ENCODE measurements at places on chromosomes 16 and 17. TPM values are rescaled to one million over a fixed set of nuclear protein-coding genes. Genes with fewer than 3 reads are reported as not detected.

The STUB1 gene
- total RNA-seq: 257 TPM

The ERCC4 gene
- 6.3 TPM for total RNA-seq

The ADCY9 gene
- 7.9 TPM for total RNA-seq

The TBL3 gene
- total RNA-seq: 53.4 TPM

The SAMD14 gene
- 0.50 TPM for total RNA-seq

The RDM1 gene
- total RNA-seq: 3.2 TPM

The TBX6 gene
- 0.90 TPM for total RNA-seq

The NPIPA3 gene
- 0.82 TPM for total RNA-seq

The KCNH6 gene
- not detected for total RNA-seq

The G6PC1 gene
- total RNA-seq: not detected

The LRRC46 gene
- total RNA-seq: 0.51 TPM

The FN3K gene
- not detected for total RNA-seq

The NTN1 gene
- total RNA-seq: not detected

The NACA2 gene
- total RNA-seq: not detected

The CACNG1 gene
- total RNA-seq: 0.06 TPM

The AXIN1 gene
- 24.5 TPM for total RNA-seq

The TEX19 gene
- 1.4 TPM for total RNA-seq

The ZSCAN32 gene
- 15.3 TPM for total RNA-seq

The HEATR9 gene
- not detected for total RNA-seq

The AATK gene
- 0.03 TPM for total RNA-seq

The NPIPB8 gene
- total RNA-seq: not detected

The KRT9 gene
- not detected for total RNA-seq

The ANKRD13B gene
- total RNA-seq: 17.9 TPM

The DNAI2 gene
- total RNA-seq: not detected

The EFCAB5 gene
- 0.33 TPM for total RNA-seq

The ABCA3 gene
- 0.14 TPM for total RNA-seq

The FBF1 gene
- total RNA-seq: 9.5 TPM

The PDPR gene
- total RNA-seq: 16.8 TPM

The NUPR1 gene
- 8.2 TPM for total RNA-seq

The ATP2A1 gene
- not detected for total RNA-seq

The UMOD gene
- not detected for total RNA-seq

The KRTAP4-1 gene
- not detected for total RNA-seq

The PERCC1 gene
- not detected for total RNA-seq

The CLEC19A gene
- not detected for total RNA-seq

The CDC6 gene
- 57.6 TPM for total RNA-seq

The PPP1R27 gene
- total RNA-seq: not detected

The ADGRG3 gene
- total RNA-seq: not detected

The KRT31 gene
- not detected for total RNA-seq

The SLC25A39 gene
- total RNA-seq: 185 TPM

The ZNF423 gene
- total RNA-seq: not detected

The TCAP gene
- 1.00 TPM for total RNA-seq

The FKBP10 gene
- 204 TPM for total RNA-seq

The SDR42E2 gene
- total RNA-seq: not detected

The IL21R gene
- total RNA-seq: 0.67 TPM

The KPNA2 gene
- total RNA-seq: 347 TPM

The IRX5 gene
- 0.85 TPM for total RNA-seq

The ZNF469 gene
- not detected for total RNA-seq

The SALL1 gene
- 6.0 TPM for total RNA-seq

The SLC47A2 gene
- not detected for total RNA-seq

Data from HT1080 (cell line).